HAP-1 (cell line): ENCODE measurements at places on chromosomes 7 and 10.

GRCh38 chr10:30366829-30367228, 17.8 kb upstream of the MTPAP start:
- DNase-seq: no peak

DNA sequence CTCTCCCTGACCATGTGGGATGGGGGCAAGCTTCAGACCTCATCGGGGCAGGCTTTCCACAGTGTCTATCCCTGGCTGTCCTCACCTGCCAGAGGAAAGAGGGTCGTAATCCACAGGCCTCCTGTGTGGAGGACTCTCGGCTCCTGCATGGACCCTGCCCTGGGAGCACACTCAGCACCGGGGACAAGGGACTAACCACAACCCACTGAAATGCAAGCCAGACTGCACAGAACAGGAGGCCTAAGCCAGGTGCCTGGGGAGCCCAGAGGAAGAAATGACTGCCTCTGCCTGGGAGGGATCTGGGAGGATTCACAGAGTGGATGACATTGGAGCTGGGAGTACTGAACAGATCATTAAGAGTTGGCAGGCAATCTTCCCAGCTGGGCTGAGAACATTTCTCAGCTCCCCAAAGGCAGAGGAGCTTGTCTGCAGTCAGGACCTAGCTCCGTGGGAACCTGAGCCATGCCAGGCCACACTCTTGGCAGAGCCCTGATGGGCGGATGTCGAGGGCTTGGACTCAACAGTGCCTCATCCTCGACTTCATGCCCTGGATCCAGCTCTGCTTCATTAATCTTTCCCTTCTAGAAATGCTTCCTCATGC, 213.4 kb downstream of the USP6NL start:
- DNase-seq: no peak

GRCh38 chr7:17939211-17939605, 1.1 kb downstream of the SNX13 start:
- DNase-seq: no peak

GRCh38 chr10:53209944-53210611, 437.5 kb upstream of the MBL2 start:
- DNase-seq: no peak

DNA sequence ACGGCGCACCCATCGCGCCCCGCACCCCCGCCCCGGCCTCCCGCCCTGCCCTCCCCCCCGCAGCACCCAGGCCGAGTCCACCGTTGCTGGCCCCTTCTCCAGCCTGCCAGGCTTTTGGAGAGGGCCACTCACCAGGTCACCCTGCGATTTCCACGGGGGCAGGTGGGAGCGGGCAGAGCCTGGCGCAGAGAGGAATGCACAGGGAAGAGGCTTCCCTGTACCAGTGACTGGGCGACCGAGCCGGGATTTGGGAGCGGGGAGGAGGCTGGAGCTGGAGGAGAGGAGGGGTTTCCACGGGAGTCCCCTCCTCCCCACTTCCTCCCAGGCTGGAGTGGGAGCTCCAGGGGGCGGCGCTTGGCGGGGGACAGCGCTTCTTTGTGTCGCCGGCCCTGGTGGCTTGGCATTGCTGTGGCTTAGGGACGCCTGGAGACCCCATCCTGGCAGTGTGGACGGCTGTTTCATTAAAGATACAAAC, 19.3 kb downstream of the TCAF1 start:
- no peak for DNase-seq

DNA sequence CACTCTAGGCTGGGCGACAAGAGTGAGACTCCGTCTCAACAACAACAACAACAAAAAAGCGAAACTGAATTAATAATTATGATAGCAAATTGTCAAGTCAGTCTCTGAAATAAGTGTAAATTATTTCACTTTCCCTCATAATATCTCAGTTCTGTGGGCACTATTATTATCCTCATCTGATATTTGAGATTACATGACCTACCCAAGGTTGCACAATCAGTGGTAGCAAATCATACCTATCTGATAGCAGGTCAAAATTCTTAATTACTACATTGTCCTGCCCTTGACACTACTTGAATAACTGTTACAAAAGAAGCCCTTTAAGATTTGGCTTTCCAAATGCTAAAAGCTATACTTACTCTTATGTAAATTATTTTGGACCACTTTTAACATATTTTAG, 115.2 kb upstream of the GPR22 start:
- DNase-seq: no peak

DNA sequence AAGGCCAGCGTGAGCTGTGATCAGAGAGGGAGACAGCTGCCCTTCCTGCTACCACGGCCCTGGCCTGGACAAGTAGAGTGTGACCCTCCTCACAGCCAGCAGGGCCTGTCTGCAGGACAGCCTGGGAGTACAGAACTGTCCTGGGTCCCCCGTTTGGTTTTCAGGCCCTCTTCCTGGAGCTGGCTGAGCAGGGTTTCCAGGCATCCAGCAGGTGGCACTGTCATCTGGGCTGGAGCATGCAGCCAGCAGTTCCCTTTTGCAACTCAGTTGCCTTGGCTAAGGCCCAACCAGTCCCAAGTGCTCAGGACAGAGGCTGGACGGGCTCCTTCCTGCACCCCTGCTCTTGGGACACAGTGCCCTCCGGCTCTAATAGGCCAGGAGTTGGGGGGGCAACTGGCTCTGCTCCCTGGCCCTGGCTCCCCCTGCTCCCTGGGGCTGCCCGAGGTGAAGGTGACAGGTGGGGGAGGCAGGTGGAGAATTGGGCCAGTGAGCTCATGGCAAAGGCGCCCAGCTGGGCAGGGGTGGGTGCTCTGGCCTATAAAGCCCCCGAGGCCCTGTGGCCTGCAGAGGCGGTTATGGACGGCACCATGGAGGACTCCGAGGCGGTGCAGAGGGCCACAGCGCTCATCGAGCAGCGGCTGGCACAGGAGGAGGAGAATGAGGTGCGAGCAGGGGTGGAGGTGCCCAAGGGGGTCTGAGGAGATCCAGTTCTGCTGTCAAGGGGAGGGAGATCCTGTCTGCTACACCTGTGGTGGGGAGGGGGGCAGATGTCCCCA, at the start of gene ANKRD2:
Gene ANKRD2 (plus strand): TSS at position 566 of the 776 bp plus-strand sequence. CDS start 10 bp downstream, at position 576.
- DNase-seq: peak; percentile 56

DNA sequence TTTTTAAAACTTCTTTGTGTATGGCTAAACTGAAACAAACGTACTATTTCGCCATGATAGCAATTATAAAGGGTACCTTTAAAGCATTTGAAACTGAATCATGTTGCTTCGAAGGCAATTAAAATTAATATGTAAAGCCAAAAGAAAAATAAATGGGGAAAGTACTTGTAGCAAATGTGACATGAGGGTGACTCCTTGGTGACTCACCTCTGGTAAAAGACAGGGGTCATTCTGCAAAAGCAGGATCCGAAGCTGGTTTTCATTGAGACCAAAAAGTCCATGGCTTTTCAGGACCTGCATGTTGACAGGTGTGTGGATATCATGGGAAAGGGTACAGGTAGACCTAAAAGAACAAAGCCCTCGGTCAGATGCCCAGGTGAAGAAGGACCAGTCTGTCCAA, 1.5 kb downstream of the ZC3HAV1L start:
- no peak for DNase-seq

- no peak for DNase-seq
These were observed 4.5 kb downstream of the CHST15 start for GRCh38 chr10:124088915-124089314.

DNA sequence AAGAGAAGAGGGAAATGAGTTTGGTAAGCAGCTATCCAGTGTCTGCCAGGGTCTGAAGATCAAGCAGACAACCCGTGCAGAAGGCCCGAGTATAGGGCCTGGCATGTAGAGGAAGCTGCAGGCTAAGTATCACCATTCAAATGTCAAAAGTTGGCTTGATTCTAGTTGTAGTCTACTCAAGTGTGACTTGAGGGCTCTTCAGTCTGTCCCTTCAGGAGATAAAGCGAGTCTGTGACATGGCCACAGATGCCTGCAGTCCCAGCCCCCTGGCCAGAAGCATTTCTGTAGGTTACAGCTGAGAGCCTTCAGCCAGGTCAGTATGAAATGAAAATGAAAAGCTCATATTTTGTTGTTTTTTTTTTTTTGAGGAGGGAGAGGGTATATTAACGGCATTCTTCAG, 97.8 kb upstream of the EEPD1 start:
- no peak for DNase-seq

GRCh38 chr7:99949645-99950228, 20.3 kb upstream of the GJC3 start:
- no peak for DNase-seq

DNA sequence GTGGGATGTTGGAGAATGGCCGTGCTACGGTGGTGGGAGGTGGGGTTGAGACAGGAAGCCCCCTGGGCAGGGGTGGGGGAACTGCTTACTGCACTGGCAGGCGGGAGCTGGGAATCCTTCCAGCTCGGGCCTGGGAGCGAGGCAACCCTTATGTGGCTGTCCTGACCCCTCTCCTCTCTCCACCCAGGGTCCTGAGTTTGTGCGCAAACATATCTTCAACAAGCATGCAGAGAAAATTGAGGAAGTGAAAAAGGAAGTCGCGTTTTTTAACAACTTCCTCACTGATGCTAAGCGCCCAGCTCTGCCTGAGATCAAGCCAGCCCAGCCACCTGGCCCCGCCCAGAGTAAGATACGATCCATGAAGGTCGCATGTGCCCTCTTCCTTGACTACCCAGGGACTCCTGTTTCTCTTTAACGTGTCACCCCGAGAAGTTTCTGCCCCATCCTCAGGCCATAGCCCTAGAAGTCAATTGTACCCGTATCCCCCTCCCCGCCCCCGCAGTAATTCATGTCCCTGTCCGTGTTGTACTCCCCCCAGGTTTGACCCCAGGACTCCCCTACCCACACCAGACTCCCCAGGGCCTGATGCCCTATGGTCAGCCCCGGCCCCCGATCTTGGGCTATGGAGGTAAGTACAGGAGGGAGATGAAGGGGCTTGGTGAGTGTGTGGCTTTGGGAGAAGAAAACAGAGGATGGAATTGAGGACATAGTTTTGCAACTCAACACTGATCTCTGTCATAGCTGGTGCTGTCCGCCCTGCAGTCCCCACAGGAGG, 1.8 kb downstream of the UFSP1 start:
- DNase-seq: no peak

DNA sequence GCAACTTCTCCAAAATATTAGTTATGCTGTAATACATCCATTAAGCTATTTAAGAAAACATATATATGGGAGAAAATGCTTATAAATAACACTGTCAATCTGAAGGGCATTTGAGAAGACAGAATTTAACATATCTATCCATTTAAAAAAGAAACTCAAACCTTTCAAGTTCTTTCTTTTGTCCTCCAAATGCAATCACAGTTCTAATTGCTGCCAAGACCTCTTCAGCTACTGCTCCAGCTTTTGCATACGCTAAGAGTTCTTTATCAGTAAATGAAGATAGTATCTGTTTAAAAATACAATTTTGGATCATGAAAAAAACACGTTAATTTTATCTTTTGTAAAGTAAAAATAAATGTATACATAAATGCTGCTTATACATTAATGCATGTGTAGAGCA, 39.6 kb downstream of the ABCB1 start:
- peak; percentile 82 for DNase-seq

DNA sequence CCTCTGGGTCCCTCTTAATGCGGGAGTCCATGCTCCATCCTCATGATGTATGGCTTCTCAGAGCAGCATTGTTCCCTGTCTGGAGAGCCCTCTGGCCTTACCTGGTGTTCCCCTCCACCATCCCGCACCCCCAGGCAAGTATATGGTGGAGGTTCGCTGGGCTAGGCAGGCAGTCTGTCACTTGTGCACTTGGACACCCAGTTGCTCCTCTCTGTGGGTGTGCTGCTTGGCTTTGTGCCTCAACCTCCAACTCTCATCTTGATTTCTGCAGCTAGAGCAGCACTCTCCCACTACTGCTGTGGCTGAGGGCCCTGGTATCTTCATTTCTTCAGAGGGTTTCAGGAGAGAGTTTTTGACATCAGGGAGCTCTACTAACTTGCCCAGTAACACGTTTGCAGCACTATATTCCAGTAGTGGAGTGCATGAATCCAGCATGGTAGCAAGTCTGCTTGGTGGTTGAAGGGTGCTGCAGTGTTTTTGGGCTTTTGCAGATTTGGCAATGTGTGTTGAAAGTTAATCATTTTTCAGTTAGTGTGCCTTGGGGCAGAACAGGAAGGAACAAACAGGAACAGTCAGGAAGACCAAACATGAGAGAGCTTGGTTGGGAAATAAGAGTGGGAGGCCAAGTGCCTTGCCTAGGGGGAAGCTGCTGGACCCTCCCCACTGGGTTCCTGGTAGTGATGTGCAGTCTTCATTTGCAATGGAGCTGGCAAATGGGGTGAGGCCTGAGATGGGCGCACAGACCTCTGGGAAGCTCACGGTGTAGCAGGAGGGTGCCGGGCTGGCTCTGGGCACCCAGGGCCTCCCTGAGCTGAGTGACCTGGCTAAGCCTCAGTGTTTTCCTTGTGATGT, 37.4 kb downstream of the TSPAN14 start:
- DNase-seq: no peak

DNA sequence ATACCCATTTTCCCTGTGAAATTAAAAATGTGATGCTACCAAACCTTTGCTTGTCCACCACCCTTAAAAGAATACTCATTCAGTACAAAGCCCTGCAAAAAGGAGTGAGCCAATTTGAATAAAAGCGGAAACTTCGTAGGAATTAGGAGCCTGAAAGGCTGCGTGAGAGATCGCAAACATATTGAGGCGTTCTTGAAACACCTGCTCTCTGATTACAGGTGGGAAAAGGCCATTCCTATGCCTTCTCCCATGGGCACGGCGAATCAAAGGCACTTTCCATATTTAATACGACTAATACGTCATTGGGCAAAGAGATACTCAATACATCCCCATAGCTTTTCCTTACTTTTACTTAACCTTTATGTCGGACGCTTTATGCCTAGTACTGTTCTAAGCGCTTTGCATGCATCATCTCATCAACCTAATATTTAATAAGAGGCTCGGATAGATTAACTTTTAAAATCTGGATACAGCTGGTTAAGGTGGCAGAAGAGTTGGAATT, 30.9 kb upstream of the KMT2E start:
- no peak for DNase-seq

GRCh38 chr10:72814099-72814790, 79.3 kb upstream of the OIT3 start:
- DNase-seq: no peak

GRCh38 chr7:7799138-7799537, 80.7 kb upstream of the RPA3 start:
- no peak for DNase-seq

DNA sequence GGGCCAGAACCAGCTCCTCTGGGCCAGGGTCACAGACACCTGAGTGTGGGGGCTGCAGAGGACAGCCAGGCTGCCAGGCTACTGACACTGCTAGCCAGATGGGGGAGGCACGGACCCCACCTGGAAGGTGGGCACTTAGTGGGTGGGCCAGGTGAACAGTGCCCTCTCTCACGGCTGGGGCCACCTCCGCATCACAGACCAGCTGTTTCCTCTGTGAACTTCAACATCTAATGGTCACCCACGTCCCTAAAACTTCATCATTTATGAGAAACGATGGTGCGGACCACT, 80.4 kb downstream of the MKI67 start:
- DNase-seq: no peak

- DNase-seq: no peak
These were observed 36.6 kb downstream of the BRAF start for GRCh38 chr7:140888087-140888486.

DNA sequence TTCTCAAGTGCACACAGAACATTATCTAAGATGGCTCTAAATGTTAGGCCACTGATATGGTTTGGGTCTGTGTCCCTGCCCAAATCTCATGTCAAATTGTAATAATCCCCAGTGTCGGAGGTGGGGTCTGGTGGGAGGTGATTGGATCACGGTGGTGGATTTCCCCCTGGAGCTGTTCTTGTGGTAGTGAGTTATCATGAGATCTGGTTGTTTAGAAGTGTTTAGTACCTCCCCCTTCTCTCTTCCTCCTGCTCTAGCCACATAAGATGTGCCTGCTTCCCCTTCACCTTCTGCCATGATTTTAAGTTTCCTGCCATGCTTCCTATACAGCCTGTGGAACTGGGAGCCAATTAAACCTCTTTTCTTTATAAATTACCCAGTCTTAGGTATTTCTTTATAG, 11.2 kb upstream of the GSTK1 start:
- no peak for DNase-seq
